CD4-positive, alpha-beta memory T cell (primary cell): ENCODE measurements at places on chromosomes 1 and 21. TPM values are rescaled to one million over a fixed set of nuclear protein-coding genes. Genes with fewer than 3 reads are reported as not detected.

DNA sequence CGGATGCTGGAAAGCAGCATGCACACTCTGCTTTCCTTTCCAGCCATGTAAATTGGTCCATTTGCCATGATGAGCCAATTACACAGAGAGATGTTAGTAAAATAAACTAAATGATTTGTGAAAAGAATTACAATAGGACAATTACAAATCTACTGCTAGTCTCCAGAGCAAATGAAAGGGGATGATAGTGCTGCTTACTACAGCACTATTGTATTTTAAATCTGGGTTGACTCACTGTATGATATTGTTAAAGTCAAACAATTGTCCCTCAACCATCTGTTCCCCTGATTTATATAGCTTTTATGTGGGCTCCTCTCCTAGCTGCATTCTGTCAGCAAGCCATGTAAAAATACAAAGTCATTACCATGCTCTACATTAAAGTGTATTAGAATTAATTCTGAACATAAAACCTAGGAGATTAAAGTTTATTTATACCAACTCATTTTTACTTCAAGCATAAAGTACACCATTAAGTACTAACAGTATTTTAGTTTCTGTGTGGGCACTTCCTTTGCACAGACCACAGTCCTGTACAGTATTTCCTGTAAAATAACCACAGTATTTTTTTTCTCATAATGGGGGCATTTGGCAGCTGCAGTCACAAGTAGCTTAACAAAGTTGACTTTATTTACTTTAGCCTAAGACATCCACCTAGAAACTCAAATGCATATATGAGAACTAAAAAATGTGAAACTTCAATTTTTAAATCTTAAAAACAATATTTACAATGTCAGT, 135.8 kb downstream of the VAV3 start:
- DNase-seq: peak; percentile 29

- DNase-seq: no peak
Observed at GRCh38 chr1:224528900-224529299, 87.2 kb upstream of the CNIH3 start.

- DNase-seq: no peak
Observed at GRCh38 chr1:156641761-156642264, at the start of gene BCAN. Gene BCAN, plus strand, starts transcription at chr1:156642117. Its CDS starts 3,938 bp downstream, at chr1:156646055.

Gene NUDT4B
- total RNA-seq: 0.86 TPM

Gene GON4L
- 134 TPM for total RNA-seq

GRCh38 chr1:64251971-64252370, 48.5 kb downstream of the UBE2U start:
- no peak for DNase-seq

Gene MYOC
- total RNA-seq: not detected

Gene RIT1
- total RNA-seq: 45.0 TPM

Gene LPGAT1
- total RNA-seq: 29.7 TPM

DNA sequence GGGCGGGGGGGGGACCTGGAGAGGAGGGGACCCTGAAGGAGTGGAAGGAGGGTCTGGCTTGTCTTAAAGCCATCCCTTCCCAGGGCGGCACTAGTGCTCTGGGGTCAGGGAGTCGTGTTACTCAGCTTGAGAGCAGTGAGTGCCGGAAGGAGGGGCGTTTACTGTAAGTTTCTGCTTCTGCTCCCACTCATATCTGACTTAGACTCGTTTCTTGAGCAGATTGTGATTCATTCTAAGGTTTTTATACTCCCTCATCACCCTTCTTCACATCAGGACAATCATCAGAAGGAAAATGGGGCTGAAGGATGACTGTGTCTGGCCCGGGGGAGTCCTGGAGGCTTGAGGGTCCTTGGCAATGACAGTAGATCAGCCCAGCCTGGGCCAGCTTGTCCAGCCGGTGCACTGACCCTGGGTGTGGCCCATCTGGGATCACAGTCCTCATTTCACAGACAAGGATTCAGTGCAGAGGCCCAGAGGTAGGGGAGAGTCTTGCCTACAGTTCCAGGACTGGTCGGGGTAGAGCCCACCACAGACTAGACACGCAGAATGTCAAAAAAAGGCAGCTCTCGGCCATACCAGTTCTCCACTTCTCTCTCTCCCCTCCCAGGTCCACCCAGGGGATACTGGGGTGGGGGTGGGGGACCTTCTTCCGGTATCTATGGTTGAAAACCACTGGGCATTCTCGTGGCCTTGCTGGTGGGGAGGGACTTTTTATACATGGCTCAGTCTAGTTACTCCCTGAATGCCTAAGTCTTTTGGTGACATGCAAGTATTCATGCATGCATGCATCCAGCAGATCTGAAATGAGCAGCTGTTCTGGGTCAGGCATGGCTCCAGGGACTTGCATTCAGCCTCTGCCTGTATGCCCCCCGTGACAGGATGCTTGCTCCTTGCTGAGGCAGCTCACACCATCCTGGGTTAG, 5.1 kb downstream of the TNFRSF8 start:
- peak; percentile 19 for DNase-seq

Gene KRTAP20-3
- total RNA-seq: not detected

DNA sequence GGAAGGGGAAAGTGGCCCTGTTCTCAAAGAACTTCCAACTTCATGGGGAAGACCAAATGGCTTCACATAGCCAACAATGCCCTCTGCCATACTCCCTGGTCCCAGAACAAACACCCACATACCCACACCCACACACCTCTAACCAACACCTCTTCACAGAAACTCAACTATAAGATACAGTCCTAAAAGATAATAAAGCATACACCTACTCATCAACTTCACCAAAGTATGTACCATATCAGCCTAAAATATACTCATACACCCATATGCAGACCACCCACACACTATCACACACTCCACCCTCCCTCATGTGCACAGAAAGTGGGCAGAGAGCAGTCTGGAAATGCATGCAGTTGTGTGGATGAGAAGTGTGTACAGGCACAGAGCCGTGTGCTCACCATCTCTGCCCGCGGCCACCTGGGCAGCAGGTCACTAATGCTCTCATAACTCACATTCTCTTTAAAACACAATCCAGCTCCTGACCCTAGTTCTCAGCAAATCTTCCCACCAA, 27.7 kb downstream of the IQGAP3 start:
- no peak for DNase-seq

GRCh38 chr1:15799004-15799867, 8.2 kb downstream of the UQCRHL start:
- no peak for DNase-seq

DNA sequence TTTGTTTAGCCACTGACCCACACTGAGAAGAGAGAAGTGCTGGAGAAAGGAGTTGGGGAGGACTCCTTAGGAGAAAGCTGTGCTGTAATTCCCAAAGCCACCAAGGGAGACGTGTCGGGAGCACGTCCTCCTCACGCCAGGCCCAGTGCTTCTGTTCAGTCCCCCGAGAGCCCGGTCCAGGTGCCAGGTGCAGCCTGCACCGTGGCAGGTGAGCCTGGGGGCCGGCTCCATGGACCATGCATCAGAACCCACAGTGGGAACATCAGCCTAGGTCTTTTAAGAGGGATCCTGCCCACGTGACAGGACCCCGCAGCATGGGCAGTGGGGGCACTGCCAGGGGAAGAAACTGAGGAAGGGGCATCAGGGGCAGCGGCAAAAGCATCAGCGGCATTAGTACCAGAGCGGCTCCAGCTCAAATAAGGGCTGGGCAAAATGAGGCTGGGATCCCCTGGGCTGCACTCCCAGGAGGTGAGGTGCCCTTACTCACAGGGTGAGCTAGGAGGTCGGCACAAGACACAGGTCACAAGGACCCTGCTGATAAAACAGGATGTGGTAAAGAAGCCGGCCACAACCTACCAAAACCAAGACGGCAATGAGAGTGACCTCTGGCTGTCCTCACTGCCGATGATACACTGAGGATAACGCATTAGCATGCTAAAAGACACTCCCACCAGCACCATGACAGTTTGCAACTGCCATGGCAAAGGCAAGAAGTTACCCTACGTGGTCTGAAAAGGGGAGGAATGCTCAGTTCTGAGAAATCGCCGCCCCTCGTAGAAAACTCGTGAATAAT, 24.6 kb upstream of the PRDM15 start:
- DNase-seq: no peak

Gene C1QC
- total RNA-seq: 3.3 TPM

Gene MAP3K21
- 3.0 TPM for total RNA-seq

Gene OLFML3
- total RNA-seq: 0.42 TPM

Gene TTC39A
- not detected for total RNA-seq

DNA sequence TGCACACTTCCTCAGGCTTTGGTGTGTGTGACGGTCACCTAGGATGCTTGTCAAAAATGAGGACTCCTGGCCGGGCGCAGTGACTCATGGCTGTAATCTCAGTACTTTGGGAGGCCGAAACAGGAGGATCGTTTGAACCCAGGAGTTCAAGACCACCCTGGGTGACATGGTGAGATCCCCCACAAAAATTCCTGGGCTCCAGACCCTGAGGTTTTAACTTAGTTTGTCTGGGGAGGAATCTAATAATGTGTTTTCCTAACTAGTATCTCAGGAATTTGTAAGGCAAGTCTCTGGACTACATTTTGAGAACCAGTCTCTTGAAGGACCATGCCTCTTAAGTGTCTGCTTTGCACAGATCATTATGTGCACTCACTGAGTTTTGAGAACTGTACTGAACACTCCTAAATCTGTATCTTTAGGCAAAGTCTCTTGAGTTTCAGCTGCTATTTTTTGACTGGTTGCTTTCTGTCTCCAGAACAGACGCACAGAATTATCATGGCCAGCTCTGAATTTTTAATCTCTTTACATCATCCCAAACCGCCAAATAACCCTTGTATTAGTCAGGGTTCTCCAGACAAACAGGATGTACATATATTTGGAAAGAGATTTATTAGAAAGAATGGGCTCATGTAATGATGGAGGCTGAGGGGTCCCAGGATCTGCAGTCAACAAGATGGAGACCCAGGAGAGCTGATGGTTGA, 45.5 kb upstream of the VANGL1 start:
- no peak for DNase-seq

GRCh38 chr1:46526691-46527291, 24.7 kb downstream of the KNCN start:
- DNase-seq: no peak

Gene DLGAP3
- total RNA-seq: 1.5 TPM

DNA sequence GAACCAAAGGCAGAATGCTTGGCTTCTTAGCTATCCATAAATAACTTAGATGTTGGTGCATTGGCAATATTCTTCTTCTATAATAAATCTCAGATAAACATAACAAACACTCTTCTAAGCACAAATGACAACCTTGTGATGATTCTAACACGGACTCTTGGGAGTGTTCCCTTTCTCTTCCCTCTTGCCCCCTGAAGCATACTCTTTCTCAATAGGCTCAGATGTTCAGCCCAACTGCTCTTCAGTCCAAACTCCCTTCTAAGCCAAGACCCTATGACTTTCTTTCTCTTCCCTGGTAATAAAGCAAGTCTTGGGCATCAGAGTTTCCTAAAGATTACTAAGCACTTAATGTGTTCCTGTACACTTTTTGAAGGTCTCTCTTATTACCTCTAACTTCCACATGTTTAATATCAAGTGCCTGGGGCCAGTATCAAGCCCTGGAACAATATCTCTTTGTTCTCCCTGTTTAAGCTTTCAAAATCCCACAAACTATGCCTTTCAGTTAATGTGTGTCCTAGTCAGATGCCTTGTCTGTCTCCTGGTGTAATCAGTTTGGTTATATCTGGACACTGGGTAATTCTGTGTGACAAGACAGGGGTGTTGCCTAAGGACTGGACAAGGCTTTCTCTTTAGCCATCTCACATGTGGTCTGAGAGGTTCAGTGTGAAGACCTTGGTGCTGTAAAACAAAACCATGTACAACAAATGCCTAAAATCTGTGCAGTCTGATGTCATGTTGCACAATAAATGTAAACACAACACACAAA, 92.9 kb upstream of the IVNS1ABP start:
- no peak for DNase-seq

GRCh38 chr1:86339014-86339812, 56.9 kb downstream of the ODF2L start:
- no peak for DNase-seq

DNA sequence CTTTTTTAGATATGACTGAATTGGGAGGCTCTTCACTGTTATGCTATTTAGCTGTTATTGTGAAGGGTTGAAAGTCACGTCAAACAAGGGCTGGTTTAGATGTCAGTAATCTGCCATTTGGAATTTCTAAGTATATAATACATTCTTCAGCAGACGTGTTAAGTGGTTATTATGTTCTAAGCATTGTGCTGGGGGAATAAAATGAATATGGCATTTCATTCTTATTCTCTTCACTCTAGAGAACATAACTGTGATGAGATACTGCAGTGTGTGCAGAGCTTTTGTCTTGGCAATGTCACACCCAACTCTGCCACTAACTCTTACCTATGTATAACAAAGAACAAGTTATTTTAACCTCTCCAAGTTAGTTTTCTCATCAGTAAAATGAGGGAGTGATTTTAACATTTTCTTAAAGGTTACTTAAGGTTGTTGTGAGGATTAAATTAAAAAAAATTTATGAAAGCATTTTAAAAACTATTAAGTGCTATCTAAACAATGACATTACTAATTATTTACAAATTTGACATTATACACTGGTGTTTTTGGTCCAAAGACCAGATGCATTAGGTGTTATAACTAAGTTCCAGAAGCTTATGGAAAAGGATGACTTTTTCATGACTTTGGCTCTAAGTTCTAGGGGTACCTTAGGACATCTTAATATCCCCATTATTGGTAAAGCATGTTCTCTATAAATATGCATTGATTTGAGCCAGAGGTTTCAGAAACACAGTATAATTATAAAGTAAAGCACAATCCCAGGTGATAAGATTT, 58.3 kb downstream of the SLC30A7 start:
- DNase-seq: no peak

GRCh38 chr1:27521336-27521831, 31.4 kb upstream of the WASF2 start:
- peak; percentile 32 for DNase-seq

GRCh38 chr1:157119008-157119407, 19.2 kb downstream of the ETV3 start:
- DNase-seq: no peak

Gene LCE2C
- total RNA-seq: not detected

Gene SLC5A9
- not detected for total RNA-seq

DNA sequence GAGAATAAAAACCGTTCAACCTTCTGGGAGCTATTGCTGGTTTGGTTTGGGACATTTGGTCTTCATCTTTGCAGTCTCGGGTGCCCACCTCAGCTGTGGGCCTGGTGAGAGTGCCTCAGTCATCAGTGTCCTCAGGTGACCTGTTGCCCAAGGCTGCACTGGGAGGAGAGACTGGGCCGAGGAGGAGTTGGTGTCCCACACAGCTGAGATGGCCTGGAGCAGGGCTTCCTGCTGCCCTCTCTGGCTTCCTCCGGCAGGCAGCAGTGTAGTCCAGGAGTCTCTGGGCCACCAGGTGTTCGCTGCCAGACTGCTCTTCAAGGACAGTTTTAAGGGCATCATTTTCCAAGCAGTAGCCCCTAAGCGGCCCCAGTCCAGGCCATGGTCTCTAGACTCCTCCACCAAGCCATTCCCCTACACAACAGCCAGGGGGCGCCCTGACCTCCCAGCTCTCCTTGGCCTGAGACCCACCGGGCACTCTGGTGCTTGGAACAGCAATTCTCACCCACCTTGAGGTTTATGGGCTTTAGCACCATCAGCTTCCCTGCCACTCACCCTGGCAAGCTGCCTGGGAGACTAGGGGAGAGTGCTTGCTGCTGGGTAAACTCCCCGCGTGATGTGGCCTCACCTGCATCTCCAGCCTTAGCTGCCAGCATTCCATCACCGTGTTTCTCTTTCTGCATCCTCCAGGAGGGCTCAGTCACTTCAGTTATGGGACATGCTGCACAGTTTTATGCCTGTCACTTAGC, 9.1 kb upstream of the SYTL1 start:
- peak; percentile 54 for DNase-seq
